ENCODE measurements at places on chromosomes 6 and 20.

GRCh38 chr6:138869398-138869797, 73.5 kb downstream of the ECT2L start:
- DNase-seq, result no peak

GRCh38 chr6:127291495-127291894, 24.8 kb downstream of the RNF146 start:
- DNase-seq, result no peak

GRCh38 chr6:167574431-167575151, 249.7 kb downstream of the TTLL2 start:
- DNase-seq, result no peak

DNA sequence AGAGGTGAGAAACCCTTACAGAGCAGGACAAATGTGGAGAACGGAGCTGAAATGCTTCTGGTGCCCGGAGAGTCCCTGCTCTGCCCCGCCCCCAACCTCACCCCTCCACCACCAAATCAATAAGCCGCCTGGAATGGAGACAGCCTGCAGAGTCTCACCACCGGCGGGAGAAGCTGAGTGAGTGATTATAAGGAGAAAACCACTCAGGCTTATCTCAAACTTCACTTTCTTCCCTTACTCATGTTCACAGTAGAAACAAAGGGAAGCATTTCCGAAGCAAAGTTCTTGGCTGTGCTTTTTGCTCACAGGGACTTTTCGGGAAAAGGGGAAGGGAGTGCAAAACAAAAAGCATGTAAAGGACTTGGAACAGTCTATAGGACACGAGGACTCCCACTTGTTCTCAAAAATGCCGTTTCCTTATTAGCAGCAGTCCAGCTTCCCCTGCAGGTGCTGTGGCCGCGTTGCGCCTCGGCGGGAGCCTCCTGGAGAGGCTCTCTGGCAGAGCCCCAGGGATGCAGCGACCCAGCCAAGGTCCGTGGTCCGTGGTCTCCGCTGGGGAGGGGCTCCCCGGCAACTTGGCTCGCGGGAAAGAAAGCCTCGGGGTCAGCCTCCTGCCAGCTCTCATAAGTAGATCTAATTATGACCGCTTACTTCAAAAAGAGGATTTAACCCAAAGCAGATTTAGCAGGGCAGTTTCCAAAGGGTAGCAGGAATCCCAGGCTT, 64.8 kb upstream of the TMEM30A start:
- no peak for DNase-seq

DNA sequence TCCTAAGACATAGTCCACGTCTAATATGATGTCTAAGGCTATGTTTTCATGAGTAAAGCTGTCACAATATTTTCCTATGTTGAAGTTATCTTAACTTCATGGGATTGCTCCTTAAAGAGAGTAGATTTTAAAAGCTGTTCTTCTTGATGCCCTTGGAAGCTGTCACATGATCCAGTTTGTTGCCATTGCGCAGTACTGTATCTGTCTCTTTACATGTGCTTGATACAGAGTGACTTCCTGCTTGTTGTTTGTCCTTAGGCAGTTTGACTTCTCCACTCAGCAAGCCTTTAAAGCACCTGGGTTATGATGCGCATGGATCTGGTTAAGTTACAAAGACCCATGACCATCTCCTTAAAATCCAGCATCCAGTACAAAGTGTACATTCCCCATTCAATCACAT, 85.4 kb downstream of the CDYL start:
- no peak for DNase-seq

DNA sequence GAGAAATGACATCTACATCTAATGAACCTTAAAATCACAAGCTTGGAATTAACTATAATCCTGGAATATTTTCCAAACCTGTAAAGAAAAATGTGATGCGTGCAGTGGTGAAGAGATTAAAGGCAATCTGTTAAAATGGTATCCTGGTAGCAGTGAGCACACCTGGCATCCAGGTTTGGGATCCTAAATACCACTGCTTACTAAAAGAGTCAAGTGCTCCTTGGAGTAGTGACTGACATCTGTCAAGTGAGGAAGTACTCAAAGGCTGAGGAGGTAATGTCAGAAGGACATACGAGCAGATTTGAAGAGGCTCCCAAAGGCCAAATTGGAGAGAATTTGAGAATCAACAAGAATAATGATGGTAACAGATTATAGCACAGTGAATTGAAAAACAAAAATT, 32.8 kb downstream of the PCMT1 start:
- DNase-seq, result no peak

- DNase-seq, result no peak
These were observed 31.3 kb downstream of the SLC22A3 start for GRCh38 chr6:160379466-160379865.

GRCh38 chr20:51372176-51372803, 170.2 kb downstream of the NFATC2 start:
- DNase-seq, result peak; percentile 12

GRCh38 chr6:15596186-15596896, 66.5 kb downstream of the DTNBP1 start:
- no peak for DNase-seq

DNA sequence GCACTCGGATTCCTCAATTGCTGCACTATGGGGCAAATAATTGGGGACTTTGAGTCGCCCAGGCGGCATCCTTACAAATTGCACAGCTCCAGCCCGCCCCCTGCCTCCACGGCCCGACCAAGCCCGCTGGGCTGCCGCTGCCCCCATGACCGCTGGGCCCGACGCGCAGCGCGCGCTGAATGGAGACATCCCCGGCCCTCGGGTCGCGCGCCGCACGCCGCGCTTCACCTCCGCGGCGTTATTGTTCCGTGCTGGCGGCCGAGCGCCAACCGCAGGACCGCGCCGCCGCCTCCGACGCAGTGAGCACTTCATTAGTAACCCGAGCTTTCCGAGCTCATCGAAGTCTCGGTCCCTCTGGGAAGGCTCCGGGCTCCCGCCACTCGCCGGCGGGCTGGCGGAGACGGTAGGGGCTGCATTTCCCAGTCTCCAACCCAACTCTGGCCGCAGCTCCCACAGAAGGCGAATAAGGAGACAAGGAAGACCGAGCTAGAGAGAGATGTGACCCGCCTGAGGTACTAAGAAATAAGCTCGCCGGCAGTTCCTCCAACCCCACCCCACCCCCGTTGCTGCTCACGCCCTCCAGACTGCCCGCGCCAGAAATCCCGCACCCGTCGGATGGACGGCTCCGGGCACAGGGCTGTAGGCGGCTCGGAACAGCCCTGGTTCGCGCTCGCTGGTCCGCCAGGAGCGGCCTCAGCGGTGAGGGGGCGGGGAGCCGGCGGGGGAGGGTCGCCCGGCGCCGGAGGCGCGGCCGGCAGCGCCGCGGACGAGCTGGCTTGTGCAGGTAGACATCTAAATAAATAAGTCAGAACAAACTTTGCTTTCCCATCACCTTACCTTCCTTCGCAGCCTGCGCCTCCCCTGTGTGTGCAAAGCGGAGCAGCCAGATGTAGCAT, 703 bp downstream of the EPHA7 start:
- DNase-seq, result no peak

DNA sequence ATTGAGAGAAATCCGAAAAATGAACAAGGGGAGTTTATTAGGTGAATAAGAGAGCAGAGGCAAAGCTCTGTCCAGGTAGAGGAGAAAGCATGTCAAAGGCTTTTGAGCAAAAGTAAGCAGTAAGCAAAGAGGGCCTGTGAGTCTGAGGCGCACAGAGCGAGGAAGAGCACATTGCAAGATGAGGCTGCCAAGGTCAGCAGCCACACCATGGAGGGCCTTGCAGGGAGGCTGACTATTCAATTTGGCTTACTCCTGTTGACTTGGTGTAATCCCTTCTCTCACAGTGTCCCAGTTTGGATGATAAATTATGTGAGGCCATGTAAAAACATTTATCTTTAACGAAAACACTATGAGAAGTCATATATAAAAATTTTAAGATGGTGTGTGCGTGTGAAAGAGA, 32.4 kb downstream of the SESN1 start:
- DNase-seq, result no peak

GRCh38 chr6:96156425-96156824, 140.7 kb downstream of the FUT9 start:
- no peak for DNase-seq

- DNase-seq, result no peak
These were observed 113.0 kb downstream of the PLEKHG1 start for GRCh38 chr6:150712505-150713252.

DNA sequence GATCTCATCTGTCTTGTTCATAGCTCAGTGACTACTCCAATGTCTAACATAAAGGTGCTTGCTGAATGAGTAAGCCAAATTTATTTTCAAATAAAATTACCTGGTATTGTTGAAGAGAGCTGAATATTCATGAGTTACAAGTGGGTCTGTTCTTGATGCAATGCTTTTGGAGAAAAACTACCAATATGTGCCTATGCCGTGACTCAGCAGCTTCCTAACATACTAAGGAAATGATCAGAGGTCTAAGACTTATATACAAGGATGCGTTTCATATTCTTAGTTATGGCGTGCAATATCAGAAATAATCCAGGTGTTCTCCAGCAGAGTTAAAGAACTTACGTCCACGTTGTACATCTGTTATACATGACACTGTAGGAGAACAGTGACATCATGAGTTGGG, 5.1 kb downstream of the FAM120B start:
- no peak for DNase-seq

GRCh38 chr6:112163295-112164257, 76.2 kb downstream of the FAM229B start:
- peak; percentile 70 for DNase-seq

GRCh38 chr6:24809728-24810127, 11.0 kb upstream of the ARMH2 start:
- no peak for DNase-seq

GRCh38 chr20:50820515-50821256, 25.8 kb downstream of the BCAS4 start:
- no peak for DNase-seq

DNA sequence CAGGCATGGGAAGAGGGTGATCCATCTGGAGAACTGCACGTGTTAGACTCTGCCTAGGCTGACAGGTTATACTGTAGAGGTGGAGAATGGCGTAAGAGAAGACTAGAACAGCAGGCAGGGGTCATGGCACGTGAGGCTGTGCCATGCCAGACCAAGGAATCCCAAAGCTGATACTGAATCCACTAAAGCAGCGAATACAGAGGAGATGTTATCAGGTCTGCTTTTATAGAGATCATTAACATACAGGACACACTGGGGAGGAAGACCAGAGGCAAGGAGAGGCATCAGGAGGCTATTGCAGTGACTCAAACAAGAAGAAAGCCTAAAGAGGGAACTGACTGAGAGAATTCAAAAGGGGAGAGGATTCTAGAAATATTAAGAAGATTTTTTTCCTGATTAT, 12.9 kb downstream of the PHACTR1 start:
- no peak for DNase-seq

GRCh38 chr6:166097914-166098522, 69.6 kb downstream of the TBXT start:
- peak; percentile 18 for DNase-seq

DNA sequence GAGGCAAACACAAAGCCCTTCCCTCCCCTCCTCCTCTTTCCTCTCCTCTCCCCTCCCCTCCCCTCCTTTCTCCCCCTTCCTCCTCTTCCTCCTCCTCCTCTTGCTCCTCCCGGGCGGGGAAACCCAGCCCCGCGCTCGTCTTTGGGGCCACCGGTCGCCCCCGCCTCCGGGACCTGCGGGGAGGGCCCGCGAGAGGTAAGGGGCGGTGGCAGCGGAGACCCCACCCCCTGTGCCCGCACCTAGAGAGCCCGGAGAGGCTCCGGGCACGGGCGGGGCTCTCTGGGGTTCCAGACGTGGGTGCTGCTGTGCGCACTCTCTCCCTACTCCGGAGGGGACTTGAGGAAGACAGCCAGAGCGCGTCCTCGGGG, at the start of gene RIN2:
Gene RIN2, plus strand, starts transcription at position 126 of the 368 bp plus-strand sequence. CDS start 131,344 bp downstream, outside the sequence.
- DNase-seq, result no peak

DNA sequence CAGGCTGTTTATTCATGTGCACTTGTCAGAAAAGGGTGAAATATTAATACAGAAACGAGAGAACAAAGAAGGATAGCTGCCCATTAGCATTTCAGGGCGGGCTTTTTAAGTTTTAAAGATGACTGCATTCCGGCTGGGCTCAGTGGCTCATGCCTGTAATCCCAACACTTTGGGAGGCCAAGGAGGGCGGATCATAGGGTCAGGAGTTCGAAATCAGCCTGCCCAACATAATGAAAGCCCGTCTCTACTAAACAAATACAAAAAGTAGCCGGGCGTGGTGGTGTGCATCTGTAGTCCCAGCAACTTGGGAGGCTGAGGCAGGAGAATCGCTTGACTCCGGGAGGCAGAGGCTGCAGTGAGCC, 130.5 kb downstream of the HFE start:
- no peak for DNase-seq

GRCh38 chr6:112037783-112038216, 16.1 kb upstream of the CCN6 start:
- no peak for DNase-seq

DNA sequence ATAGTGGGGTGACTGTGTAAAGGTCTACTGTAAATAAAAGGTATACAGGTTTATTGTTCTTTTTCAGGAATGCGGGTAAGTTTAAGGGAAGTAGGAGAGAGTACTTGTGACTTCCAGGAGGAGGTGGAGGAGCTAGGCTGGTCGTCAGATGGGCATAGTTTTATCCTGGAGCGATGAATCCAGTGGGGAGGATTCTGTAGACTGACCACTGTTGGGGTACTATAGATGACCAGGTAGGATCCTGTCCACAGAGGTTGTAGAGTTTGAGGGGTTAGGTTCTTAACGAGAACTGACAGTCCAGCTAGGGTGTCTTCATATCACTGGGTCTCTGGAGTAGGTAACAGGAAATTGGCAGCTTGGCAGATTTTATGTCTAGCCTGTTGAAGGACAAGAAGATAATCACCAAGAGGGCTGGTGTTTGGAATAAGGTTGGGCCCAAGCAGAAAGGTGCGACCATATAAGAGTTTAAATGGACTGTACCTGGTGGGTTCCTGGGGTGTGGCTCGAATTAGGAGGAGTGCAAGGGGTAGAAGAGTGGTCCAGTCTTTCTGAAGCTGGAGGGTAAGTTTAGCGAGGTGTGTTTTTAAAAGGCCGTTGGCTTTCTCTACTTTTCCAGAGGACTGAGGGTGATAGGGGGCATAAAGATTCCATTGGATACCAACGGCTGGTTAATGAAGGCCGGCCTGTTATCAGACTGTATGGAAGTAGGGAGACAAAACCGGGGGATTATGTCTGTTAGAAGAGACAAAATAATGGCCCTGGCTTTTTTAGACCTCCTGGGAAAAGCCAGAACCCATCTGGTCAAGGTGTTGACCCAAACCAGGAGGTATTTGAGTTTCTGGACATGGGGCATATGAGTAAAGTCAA, 751.3 kb upstream of the ADGRB3 start:
- no peak for DNase-seq

DNA sequence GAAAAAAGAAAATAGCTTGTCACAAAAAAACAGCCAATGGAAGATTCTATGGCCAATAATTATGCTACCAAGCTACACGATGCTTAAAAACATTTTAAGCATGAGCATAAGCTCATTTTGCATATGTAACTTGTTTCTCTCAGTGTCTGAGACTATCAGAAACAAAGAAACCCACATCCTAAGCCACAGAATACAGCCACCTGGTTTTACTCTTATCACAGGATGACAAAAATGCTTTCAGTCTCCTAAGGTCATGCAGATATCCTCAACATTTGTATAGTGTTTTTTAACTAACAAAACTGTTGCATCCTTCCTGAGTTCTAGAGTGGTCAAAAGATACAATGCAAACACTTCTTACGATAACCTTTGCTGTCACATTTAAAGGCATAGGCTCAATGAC, 172.1 kb upstream of the RUNX2 start:
- DNase-seq, result no peak

- DNase-seq, result no peak
These were observed 198.8 kb upstream of the CDYL start for GRCh38 chr6:4577406-4577805.

GRCh38 chr6:53461041-53461656, 83.8 kb downstream of the GCLC start:
- DNase-seq, result no peak

GRCh38 chr6:121491576-121491975, 56.1 kb downstream of the GJA1 start:
- DNase-seq, result no peak
